Right cardiac atrium (tissue), 5 donors: ENCODE measurements at places on chromosomes 6 and 20.

- no peak for DNase-seq
These were observed 224.0 kb downstream of the SMOC2 start for GRCh38 chr6:168664956-168665355.

DNA sequence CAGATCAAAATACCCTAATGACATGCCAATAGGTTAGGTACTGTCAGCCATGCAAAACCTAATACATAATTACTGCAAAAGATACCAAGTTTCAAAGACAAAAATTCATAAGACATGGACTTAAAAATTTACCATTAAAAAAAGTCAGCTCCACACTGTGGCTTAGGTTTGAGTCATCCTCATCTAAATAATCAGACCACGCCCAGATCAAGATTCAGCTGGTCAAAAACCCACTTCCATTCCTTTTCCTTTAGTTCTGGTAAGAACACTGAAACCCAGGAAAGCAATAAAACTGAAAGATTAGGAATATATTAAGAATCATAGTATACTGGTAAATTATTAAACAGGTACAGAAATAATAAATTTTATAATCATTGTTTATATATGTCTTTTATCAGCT is 81.0 kb upstream of the ASF1A start:
- no peak for DNase-seq

GRCh38 chr6:154448448-154449096 is 61.9 kb downstream of the CNKSR3 start:
- no peak for DNase-seq

GRCh38 chr6:42958125-42958524 is 2.4 kb upstream of the GNMT start:
- DNase-seq, result no peak

- no peak for DNase-seq
These were observed 17.6 kb upstream of the L3MBTL3 start for GRCh38 chr6:130000526-130001421.

- DNase-seq, result no peak
These were observed 437.4 kb upstream of the NRSN1 start for GRCh38 chr6:23688650-23689049.
